ENCODE measurements at places on chromosomes 6 and 20. TPM values are rescaled to one million over a fixed set of nuclear protein-coding genes. Genes with fewer than 3 reads are reported as not detected.
A peak's percentile ranks its signal among the peaks of the same experiment; 100 is the strongest.

DNA sequence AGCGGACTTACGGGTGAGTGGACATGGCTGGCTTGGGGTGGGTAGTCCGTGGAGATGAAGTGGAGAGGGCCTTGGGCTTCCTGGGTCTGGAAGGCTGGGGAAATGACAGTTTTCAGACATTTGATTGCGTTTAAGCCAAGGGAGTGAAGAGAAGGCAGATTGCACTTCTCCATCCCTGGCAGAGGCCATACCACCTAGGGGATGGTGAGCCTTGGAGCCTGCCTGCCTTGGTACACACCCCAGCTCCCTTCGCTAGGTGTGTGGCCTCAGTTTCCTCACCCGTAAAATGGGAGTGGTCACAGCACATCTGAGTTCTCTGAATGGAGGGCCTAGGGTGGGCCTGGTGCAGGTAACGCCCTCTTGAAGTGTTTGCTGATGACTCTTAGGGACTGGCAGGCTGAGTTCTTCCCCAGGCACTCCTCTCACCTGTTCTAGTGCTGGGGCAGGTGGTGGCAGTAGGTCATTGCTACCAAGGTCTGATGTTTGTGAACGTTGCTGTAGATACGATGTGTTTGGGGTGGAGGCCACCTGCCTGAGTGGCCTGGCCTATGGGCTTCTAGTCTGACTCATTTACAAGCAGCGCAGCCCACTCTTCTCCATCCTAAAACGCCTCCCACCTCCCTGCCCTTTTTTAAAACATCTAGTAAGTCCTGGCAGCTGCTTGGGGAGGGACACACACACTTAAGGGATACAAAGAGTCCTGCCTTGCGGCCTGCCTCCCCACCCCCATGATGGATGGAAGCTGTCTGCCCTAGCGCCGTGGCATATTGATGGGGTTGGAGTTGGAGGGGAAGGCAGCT is 2.3 kb downstream of the RBM38 start:
- no peak for DNase-seq
- H3K4me1 ChIP-seq: peaks cover 71% of the 10 kb centered on the region
- H3K27me3 ChIP-seq: no peaks in the 10 kb centered on the region
- H3K27ac ChIP-seq: peak overlapping the region; percentile 86
- peak overlapping the region; percentile 90 for H3K4me3 ChIP-seq
- peaks cover 56% of the 10 kb centered on the region for H3K36me3 ChIP-seq

- no peaks in the 10 kb centered on the region for H3K27me3 ChIP-seq
- no peak overlapping the region for H3K4me3 ChIP-seq
- DNase-seq: no peak
- H3K27ac ChIP-seq: no peak overlapping the region
Measured at GRCh38 chr6:16496991-16497801, 258.8 kb downstream of the GMPR start.

DNA sequence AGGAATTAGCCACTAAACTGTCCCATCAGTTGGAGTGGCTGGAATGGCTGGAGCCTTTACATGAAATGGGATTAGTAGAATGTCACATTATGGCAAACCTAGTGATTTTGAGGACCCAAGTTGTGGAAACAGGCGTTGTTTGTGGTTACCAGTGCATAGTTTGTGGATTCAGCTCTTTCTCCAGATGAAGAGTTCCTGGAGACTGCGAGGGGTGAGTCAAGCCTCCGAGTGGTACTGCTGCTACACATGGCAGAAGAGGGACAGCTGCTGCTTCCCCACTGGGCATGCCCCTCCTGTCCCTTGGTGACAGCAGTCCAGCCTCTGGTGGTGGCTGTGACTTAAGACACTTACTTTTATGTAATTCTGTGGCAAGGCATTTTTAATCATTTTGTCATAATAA is 94.2 kb upstream of the SCP2D1 start:
- peaks cover 3% of the 10 kb centered on the region for H3K4me1 ChIP-seq
- no peaks in the 10 kb centered on the region for H3K27me3 ChIP-seq
- H3K27ac ChIP-seq: no peak overlapping the region
- DNase-seq: no peak
- H3K36me3 ChIP-seq: peaks cover 2% of the 10 kb centered on the region
- H3K4me3 ChIP-seq: no peak overlapping the region

DNA sequence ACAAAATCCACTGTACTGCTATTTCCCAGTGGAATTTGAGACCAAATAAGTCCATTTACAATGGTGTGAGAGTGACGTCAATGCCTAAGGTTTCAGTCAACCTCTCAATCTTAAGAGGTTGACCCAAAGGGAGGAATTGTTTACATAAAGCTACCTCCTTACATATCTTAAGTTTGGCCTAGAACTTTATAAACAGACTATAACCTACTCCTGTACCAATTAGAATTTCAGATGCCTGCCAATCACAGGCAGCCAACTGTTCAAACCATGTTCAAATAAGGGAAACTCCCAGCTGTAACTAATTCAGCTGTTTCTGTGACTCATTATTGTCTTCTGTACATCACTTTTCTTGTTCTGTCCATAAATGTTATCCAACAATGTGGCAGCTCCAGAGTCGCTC is 14.5 kb downstream of the LGSN start:
- no peaks in the 10 kb centered on the region for H3K4me1 ChIP-seq
- H3K27ac ChIP-seq: no peak overlapping the region
- no peaks in the 10 kb centered on the region for H3K27me3 ChIP-seq

DNA sequence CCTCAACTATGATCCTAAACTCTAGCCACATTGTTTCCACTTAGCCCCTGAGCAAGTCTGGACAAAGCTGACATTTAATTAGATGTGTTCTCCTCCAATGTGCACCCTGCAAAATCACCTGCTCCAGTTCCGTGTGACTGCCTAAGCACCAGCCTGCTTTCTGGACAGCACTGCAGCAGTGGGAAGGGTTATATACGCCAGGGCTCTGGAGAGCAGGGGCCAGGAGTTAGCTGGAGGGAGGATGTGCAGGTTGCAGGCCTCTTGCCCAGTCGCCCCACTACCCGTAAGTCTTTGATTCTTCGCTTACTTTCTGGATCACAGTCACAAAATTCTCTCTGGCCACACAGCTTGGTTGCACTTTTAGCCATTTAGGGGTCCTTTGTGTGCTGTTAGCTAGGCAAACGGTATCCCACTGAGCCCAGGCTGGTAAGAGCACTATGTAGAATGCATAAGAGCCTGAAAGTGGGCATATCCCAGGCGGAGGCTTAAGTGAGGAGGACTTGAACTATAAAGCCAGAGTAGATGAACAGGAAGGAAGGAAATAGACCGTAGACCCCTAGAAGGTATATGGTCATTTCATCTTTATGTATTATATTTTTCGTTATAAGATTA is 10.7 kb upstream of the PLEKHG1 start:
- no peaks in the 10 kb centered on the region for H3K36me3 ChIP-seq
- DNase-seq: no peak
- no peak overlapping the region for H3K27ac ChIP-seq
- H3K27me3 ChIP-seq: peaks cover 14% of the 10 kb centered on the region

- DNase-seq: no peak
- H3K27ac ChIP-seq: no peak overlapping the region
- H3K4me3 ChIP-seq: no peak overlapping the region
- no peaks in the 10 kb centered on the region for H3K4me1 ChIP-seq
Measured at GRCh38 chr20:1875762-1876161, 19.4 kb upstream of the SIRPA start.

GRCh38 chr6:121670511-121670910 is 235.1 kb downstream of the GJA1 start:
- no peaks in the 10 kb centered on the region for H3K4me1 ChIP-seq
- no peaks in the 10 kb centered on the region for H3K36me3 ChIP-seq
- H3K27ac ChIP-seq: no peak overlapping the region

DNA sequence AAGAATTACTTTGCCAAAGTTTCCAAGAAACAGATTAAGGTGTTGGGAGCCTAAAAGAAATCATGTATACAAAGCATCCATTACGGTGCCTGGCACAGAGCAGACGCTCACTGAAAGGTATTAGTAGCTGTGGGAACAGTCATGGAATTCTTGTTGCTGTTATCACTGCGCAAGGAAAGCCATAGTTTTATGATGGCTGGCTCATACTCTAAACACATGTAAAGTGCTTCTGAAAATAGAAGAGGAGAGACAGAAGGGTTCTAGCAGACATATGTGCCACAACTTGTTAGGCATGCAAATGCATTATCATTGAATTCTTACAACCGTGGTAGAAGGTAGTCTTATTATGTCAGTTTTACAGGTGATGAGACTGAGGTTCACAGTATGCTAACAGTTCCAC is 112.4 kb downstream of the TENT5A start:
- no peaks in the 10 kb centered on the region for H3K4me1 ChIP-seq
- no peak overlapping the region for H3K4me3 ChIP-seq
- H3K27ac ChIP-seq: no peak overlapping the region
- no peak for DNase-seq

DNA sequence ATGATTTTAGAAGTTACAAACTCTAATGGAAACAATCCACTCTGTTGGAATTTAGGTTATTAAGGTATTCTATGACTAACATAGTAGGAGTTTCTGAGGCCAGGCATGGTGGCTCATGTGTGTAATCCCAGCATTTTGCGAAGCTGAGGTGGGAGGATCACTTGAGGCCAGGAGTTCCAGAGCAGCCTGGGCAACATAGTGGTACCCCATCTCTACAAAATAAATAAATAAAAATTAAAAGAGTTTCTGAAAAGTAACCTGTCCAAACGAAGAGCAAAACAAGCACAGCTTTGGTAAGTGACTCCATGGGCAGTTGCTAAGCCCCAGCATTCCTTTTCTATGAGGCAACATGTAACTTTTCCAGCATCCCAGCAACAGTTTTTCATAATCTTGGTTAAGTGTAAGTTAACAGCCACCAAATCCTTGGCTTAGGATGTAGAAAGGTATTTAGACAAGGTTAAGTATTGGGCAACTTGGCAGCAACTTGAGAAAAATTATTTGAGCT is 86.3 kb downstream of the SOX4 start:
- no peak overlapping the region for H3K27ac ChIP-seq
- no peaks in the 10 kb centered on the region for H3K4me1 ChIP-seq
- no peak overlapping the region for H3K4me3 ChIP-seq
- no peaks in the 10 kb centered on the region for H3K36me3 ChIP-seq

- DNase-seq: no peak
- no peaks in the 10 kb centered on the region for H3K4me1 ChIP-seq
- no peaks in the 10 kb centered on the region for H3K36me3 ChIP-seq
- no peaks in the 10 kb centered on the region for H3K27me3 ChIP-seq
- no peak overlapping the region for H3K27ac ChIP-seq
Measured at GRCh38 chr20:39378776-39379175, 416.6 kb downstream of the DHX35 start.

GRCh38 chr6:451847-452246 is 60.3 kb downstream of the IRF4 start:
- peaks cover 6% of the 10 kb centered on the region for H3K36me3 ChIP-seq
- no peak for DNase-seq
- no peak overlapping the region for H3K27ac ChIP-seq
- peaks cover 41% of the 10 kb centered on the region for H3K4me1 ChIP-seq
- no peak overlapping the region for H3K4me3 ChIP-seq

- peaks cover 2% of the 10 kb centered on the region for H3K36me3 ChIP-seq
- DNase-seq: no peak
- no peak overlapping the region for H3K4me3 ChIP-seq
- H3K27me3 ChIP-seq: no peaks in the 10 kb centered on the region
- H3K27ac ChIP-seq: no peak overlapping the region
- no peaks in the 10 kb centered on the region for H3K4me1 ChIP-seq
Measured at GRCh38 chr20:32806356-32806755, 13.4 kb upstream of the MAPRE1 start.

- peaks cover 38% of the 10 kb centered on the region for H3K27me3 ChIP-seq
- no peak for DNase-seq
- no peak overlapping the region for H3K4me3 ChIP-seq
- no peaks in the 10 kb centered on the region for H3K36me3 ChIP-seq
- peak overlapping the region; percentile 43 for H3K27ac ChIP-seq
Measured at GRCh38 chr6:150070236-150070818, 1.4 kb upstream of the ULBP3 start.

DNA sequence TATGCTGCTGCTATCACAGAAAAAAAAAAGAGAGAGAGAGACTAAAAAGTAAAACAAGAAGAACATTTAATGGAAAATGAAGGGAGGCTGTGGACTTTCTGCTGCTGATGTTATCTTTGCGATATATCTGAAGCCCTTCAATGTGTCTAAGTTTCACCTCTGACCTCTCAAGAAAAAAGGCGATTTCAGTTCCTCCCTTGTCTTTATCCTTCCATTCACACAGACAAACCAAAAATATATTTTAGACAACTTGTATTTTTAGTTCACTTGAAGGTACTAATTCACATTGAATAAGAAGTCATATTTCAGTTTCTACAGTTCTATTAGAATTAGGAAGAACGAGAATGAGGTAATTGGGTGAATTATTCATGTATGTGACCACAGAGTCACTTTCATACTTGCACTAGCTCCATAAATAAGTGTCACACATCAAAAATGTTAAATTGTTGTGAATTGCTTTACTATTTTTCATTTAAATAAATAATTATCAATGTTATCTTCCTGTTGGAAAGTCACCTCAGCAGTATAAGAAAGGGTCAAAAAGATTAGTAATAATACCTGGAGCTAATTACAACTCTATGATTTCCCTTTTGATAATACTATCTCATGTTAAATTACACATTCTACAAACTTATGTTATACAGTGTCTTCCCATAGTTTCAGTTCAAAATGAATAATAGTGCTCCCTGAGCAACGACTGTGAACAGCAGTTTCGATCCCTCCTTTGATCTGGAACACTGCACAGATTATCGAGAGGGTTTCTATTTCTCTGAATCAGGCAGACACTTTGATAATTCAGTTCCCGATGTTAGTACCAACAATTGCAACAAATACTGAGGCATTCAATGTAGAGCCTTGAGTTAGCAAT is 85.2 kb upstream of the PLCB4 start:
- H3K27ac ChIP-seq: no peak overlapping the region
- no peak for DNase-seq
- H3K36me3 ChIP-seq: no peaks in the 10 kb centered on the region
- no peaks in the 10 kb centered on the region for H3K4me1 ChIP-seq
- no peak overlapping the region for H3K4me3 ChIP-seq
- H3K27me3 ChIP-seq: no peaks in the 10 kb centered on the region

DNA sequence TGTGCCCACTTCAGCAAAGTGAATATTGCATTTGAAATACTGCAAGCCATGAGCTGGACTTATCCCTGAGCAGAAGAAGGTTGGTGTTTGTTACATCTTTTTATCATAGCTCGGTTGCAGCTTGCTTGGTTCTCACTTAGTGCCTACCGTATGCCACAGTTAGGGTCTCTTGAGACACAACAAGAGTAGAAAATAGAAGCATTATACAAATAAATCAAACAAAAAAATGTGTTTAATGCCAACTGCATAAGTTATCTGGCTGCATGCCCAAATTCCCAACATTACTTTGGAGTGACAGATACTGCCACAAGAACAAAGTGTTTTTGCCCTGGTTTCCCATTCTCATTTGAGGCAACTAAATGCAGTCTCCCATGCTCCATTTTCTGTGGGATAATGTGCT is 53.9 kb upstream of the LAMP5 start:
- DNase-seq: no peak
- no peaks in the 10 kb centered on the region for H3K36me3 ChIP-seq
- no peaks in the 10 kb centered on the region for H3K4me1 ChIP-seq
- no peak overlapping the region for H3K4me3 ChIP-seq
- no peaks in the 10 kb centered on the region for H3K27me3 ChIP-seq
- H3K27ac ChIP-seq: no peak overlapping the region

GRCh38 chr20:9068841-9069663 is at the start of gene PLCB4:
Gene PLCB4 (plus strand): TSS chr20:9069087. CDS start chr20:9307815, 238,728 bp downstream.
- peak within 1 kb of the TSS; percentile 47 for H3K4me3 ChIP-seq
- H3K27me3 ChIP-seq: peaks cover 29% of the 10 kb centered on the region
- H3K27ac ChIP-seq: no peak within 1 kb of the TSS
- no peak for DNase-seq
- H3K36me3 ChIP-seq: peaks cover 2% of the 10 kb centered on the region
- peaks cover 3% of the 10 kb centered on the region for H3K4me1 ChIP-seq

Gene CST11
- not detected for total RNA-seq

Gene LAMP5
- total RNA-seq: not detected

Gene WFDC2
- total RNA-seq: not detected

Gene RBM24
- not detected for total RNA-seq

Gene RAET1E
- total RNA-seq: not detected

Gene SLC22A16
- not detected for total RNA-seq

Gene ATXN1
- 36.0 TPM for total RNA-seq

Gene KIFC1
- 167 TPM for total RNA-seq
